Hypothalamus (tissue), 51 donors: ENCODE measurements at places on chromosomes 5 and 9.

DNA sequence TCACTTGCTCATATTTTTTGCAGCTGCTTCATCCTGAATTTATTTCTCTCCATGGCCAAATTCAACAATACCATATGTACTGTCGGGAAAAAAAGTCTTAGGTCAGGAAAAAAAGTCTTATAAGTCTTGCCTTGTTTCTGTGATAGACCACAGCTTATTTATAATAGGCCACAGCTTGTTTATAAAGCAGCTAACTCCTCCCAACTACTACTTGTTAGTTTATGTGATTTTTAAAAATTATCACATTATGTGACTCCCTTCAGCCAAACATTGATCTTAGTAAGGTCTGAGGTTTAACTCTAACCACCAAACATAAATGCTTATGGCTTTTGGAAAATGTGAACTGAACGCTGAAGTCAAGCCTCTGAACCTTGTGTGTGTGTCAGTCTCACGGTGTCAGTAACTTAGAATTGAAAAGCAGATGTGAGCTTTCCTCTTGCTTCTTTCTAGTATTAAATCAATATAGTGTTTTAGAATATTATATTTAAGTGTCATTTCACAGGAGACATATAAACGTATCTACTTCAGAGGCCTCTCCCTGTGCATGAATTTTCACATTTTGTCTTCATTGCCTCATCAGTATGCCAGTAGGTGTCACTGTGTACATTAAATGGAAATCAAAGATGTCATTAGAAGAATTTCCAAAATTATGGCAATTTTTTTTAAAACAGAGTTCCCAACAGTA, 51.3 kb downstream of the SNX24 start:
- no peak for DNase-seq

GRCh38 chr9:137028263-137029057, 423 bp upstream of the ABCA2 start:
- peak; percentile 27 for DNase-seq

- no peak for DNase-seq
Measured at GRCh38 chr9:126125177-126125576, 201.5 kb upstream of the MVB12B start.

GRCh38 chr9:107960916-107961315, 471.3 kb upstream of the KLF4 start:
- DNase-seq = no peak

DNA sequence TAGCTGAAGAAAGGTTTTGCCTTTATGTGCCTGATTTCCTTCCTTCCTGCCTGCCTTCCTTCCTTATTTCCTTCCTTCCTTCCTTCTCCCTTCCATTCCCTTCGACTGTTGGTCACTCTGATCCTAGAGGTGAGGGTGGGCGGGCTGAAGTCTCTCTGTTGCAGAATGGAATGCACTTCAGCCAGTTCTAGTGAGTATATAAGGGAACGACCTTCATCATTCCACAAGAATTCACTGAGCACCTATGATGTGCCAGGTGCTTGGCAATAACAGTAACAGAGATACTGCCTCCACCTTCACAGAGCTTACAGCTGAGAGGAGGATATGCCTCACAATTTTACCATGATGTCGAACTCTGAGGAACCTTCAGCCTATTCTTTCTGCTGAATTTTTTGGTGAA, 8.7 kb upstream of the OR5C1 start:
- no peak for DNase-seq

GRCh38 chr9:68821911-68822310, 116.9 kb downstream of the PIP5K1B start:
- DNase-seq = no peak

DNA sequence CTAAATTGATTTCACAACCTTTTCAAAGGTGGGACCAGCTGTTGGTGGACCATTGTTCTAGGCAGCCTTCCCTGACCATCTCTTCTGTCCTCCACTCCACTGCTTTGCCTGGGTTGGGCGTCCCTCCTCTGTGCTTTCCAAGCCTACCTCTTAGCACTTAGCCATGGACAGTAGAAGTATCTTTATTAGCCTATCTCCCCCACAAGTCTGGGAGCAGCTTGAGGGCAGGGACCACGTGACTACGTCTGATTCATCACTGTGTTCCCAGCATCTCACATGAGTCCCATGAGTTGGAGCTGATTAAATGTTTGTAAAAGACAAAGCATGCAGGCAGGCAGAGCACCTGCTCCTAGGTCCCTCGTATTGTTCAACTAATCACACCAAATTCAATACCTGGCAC, 20.9 kb downstream of the MORN5 start:
- no peak for DNase-seq

- no peak for DNase-seq
Measured at GRCh38 chr9:35996358-35996970, 38.5 kb upstream of the OR2S2 start.

GRCh38 chr9:126222363-126222834, 104.2 kb upstream of the MVB12B start:
- no peak for DNase-seq

GRCh38 chr9:71504636-71505035, 263.7 kb downstream of the CEMIP2 start:
- DNase-seq = no peak

- no peak for DNase-seq
Measured at GRCh38 chr5:132008163-132008473, 3.3 kb downstream of the ACSL6 start.

DNA sequence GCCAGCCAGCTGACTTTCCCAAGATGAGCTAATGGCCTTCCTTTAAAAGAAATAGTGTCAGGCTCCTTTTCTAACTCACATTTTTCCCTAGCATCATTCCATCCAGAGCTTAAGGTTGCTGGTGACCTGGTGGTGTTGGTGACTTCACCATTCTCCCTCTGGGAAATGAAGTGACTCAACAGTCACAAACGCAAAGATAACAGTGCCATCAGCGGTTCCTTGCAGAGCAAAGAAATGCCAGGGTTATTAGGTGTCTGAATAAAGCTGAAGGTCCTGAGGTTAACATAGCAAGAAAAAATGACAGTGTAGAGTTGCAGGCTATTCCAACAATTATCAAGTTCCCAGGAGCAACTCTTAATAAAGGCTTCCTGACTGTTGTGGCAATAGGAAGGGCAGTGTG, 111.8 kb upstream of the SLC44A1 start:
- DNase-seq = no peak

GRCh38 chr9:81804306-81804705, 115.0 kb upstream of the TLE1 start:
- DNase-seq = no peak

DNA sequence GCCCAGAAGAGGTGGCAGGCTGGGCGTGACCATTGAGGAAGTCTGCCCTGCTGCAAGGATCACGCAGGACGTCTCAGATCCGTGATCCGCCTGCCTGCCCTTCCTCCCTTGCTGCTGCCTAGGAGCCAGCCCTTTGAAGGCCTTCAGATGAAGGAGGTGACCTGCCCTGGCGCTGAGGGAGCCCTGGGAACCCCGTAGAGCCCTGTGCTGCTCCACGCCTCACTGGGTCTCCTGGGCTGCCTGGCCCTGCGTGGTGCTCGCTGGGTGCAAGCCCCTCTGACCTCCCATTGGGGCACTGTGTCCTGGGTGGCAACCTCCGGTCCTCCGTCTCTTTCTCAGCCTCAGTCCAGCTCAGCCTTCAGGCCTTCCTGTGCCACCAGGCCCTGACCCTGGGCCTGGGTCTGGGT, 295.3 kb upstream of the IRX4 start:
- no peak for DNase-seq

DNA sequence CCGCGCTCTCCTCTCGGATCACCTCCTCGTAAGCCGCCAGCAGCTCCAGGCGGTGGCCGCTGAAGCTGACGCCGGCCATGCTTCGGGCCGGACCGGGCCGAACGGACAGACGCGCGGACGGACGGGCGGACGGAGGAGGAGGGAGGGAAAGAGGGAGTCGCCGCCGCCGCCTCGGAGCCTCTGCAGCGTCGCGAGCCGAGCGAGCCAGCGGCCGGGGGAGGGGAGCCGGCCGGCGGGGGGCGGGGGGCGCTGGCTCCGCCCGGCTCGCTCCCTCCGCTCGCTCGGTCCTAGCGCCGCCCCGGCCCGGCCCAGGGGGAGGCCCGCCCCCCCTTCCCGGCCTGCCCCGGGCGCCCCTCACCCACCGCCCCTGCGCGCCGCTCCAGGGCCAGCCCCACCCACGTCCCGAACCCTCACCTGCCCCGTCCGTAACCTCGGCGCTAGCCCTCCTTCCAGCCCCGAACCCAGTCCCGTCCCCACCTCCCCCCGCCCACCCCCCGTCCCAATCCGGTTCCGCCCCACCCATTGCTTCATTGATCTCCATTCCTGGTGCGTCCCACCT, at the start of gene DBN1:
Gene DBN1, minus strand, starts transcription at position 192 of the 559 bp plus-strand sequence. Its CDS starts 113 bp downstream, at position 79.
- no peak for DNase-seq

- DNase-seq = no peak
Measured at GRCh38 chr5:176360894-176361436, 599 bp downstream of the KIAA1191 start.

DNA sequence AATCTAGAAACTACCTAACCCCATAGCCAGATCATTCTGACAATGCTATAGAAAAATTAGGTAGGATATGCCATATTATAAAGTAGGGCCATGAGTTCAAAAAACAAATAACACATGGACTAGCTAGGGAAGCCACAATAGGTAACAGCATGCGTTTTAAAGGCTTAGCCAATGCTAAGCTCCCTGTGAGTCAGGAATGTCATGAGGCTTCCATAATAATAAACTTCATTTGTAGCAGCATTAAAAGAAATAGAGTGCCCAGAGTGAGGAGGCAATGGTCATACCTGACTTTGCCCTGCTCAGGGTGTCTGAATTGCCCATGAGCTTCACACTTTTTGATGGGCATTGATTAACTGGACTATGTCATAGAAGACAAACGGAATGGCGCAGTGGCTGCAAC, 15.8 kb downstream of the FOXE1 start:
- DNase-seq = no peak

DNA sequence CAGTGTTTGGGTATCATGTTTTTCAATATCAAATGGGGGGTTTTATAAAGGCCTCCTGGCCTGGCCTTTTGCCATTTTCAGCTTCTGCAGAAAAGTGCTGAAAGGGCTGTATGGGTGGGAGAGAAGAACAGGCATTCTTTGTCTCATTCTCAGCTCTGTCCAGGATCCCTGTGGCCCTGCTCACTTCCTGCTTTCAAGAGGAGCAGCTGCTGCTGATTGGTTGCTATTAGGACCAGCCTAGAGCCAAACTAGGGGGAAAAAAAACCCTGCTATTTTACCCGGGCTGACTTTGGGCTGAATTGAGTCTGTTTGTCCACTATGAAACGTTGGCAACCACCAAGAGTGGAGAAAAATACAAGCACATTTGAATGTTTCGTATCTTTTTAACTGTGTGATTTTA, 117.1 kb downstream of the CMYA5 start:
- peak; percentile 61 for DNase-seq
